Esophagus squamous epithelium (tissue), 5 donors: ENCODE measurements at places on chromosomes 4 and X.

- no peaks in the 10 kb centered on the region for H3K36me3 ChIP-seq
- DNase-seq: no peak
- H3K4me3 ChIP-seq: no peak overlapping the region
- H3K27ac ChIP-seq: no peak overlapping the region
- no peaks in the 10 kb centered on the region for H3K4me1 ChIP-seq
Observed at GRCh38 chr4:70671091-70671490, 4.8 kb upstream of the JCHAIN start.

DNA sequence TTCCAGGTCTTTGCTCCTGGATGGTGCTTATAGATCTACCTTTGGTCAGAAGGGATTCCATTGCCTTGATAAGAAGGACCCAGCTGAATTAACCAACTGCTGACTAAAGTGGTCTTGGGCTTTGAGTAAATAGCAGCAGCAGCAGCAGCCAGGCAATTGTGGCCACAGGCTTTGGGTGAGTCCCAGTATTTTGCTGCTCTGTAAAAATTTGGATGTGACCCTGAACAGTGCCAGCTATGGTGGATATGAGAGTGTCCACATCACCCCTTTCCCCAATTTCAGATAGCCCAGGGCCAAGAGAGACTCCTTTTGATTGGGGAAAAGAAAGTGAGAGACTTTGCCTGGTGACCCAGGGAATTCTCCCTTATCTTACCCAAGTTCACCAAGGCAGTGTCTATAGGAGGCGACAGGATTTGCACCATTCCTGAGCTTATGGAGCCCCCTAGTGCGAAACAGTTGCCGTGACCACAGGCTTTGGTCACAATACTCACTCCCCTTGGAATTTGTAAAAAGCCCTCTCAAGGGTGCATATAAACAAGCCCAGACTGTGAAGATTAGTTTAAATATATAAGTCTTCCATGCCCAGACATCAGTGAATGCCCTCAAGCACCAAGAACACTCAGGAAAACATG is 518.0 kb downstream of the TMA16 start:
- no peak overlapping the region for H3K4me3 ChIP-seq
- no peaks in the 10 kb centered on the region for H3K27me3 ChIP-seq
- DNase-seq: no peak
- H3K4me1 ChIP-seq: no peaks in the 10 kb centered on the region

DNA sequence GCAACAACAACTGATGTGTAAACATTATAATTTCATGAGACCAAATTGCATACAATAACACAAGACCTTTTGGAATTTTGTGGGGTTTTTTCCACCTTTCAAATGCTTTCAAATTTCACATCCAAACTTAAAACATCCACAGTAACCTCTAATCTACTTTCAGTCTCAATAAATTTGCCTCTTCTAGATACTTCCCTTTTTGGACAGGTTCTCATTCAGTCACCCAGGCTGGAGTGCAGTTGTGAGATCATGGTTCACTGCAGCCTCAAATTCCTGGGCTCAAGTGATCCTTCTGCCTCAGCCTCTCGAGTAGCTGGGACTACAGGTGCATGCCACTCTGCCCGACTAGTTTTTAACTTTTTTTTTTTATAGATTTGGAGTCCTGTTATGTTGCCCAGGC is 556.6 kb downstream of the NLGN4X start:
- H3K4me3 ChIP-seq: no peak overlapping the region
- H3K36me3 ChIP-seq: no peaks in the 10 kb centered on the region
- H3K4me1 ChIP-seq: no peaks in the 10 kb centered on the region
- no peak overlapping the region for H3K27ac ChIP-seq
- DNase-seq: no peak

DNA sequence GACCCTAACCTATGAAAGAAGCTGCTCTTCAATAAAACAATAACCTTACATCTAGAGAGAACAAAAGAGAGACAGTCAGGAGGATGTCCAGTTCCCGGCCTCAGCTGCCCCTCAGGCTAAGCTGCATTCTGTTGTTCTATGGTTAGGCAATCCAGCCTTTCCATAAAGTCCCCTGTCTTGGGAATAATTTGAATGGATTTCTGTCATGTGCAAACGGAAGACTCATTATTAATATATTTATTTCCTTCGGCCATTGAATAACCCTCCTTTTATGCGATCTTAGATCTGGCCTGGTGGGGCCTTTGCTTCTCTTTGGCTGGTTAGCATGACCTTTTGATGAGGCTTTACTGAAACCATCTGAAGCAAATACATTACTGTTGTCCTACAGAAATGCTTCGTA is 80.1 kb downstream of the ANKRD50 start:
- H3K4me3 ChIP-seq: no peak overlapping the region
- H3K27ac ChIP-seq: no peak overlapping the region
- H3K4me1 ChIP-seq: peaks cover 42% of the 10 kb centered on the region
- no peak for DNase-seq
- H3K27me3 ChIP-seq: no peaks in the 10 kb centered on the region

- no peaks in the 10 kb centered on the region for H3K27me3 ChIP-seq
- peaks cover 18% of the 10 kb centered on the region for H3K4me1 ChIP-seq
- H3K36me3 ChIP-seq: no peaks in the 10 kb centered on the region
- no peak for DNase-seq
Observed at GRCh38 chr4:74473155-74473811, 28.3 kb downstream of the AREG start.

GRCh38 chr4:5472160-5472591 is 236.2 kb downstream of the EVC2 start:
- H3K4me3 ChIP-seq: no peak overlapping the region
- no peaks in the 10 kb centered on the region for H3K36me3 ChIP-seq
- H3K27ac ChIP-seq: no peak overlapping the region
- H3K27me3 ChIP-seq: no peaks in the 10 kb centered on the region

DNA sequence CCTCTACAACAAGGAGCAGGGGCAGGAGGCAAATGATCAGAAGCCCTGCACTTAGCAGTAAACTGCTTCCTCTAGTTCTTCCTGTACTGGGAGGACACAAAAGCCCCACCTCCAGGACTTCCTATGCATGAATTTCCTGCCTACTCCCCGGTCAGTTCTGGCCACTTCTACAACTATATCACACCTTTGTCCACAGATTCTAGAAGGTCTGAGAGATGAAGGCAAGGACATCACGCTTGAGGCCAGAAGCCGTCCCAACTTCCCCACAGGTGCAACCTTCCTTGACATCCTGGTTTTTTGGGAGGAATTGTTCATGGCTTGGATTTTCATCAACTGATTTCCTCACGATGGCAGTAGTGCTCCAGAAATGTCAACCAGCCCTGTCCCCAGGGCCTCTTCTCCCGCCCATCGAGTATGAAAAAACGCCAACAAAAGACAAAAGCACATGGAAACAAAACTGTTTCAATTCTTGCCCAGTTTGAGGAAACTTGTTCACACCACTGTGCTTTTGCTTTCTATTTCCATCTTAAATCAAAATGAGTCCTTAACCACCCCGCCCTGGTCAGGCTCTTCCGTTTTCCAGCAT is 206.5 kb upstream of the STK26 start:
- H3K4me3 ChIP-seq: no peak overlapping the region
- DNase-seq: peak; percentile 14
- H3K36me3 ChIP-seq: no peaks in the 10 kb centered on the region
- no peaks in the 10 kb centered on the region for H3K27me3 ChIP-seq
- H3K4me1 ChIP-seq: no peaks in the 10 kb centered on the region
